ENCODE measurements at places on chromosomes 5 and 9.

- DNase-seq: no peak
These were observed 448.1 kb downstream of the NFIB start for GRCh38 chr9:13865869-13866268.

- DNase-seq: no peak
These were observed 130.2 kb upstream of the ADAMTSL1 start for GRCh38 chr9:18343784-18344183.

- no peak for DNase-seq
These were observed 36.2 kb upstream of the ROR2 start for GRCh38 chr9:91986248-91986647.

- peak; percentile 55 for DNase-seq
These were observed 11.3 kb downstream of the C9orf50 start for GRCh38 chr9:129609486-129610212.

DNA sequence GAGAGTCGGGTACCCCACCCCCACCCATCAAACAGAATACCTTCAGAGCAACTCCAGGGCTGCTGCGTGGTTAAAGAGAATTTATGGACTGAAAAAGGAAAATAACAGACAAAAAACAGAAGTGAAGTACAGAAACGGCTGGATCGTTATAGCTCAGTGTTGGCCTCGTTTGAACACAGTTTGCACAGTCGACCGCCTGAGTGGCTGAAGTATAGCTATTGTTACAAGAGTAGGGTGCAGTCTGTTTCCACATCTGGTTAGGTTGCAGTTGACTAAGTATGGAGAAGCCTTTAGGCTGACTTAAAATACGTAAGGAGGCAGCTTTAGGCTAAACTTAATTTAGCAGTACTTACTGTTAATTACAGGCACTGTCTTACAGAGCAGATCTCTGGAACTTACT lies 121.2 kb downstream of the GCNT1 start:
- DNase-seq: no peak

DNA sequence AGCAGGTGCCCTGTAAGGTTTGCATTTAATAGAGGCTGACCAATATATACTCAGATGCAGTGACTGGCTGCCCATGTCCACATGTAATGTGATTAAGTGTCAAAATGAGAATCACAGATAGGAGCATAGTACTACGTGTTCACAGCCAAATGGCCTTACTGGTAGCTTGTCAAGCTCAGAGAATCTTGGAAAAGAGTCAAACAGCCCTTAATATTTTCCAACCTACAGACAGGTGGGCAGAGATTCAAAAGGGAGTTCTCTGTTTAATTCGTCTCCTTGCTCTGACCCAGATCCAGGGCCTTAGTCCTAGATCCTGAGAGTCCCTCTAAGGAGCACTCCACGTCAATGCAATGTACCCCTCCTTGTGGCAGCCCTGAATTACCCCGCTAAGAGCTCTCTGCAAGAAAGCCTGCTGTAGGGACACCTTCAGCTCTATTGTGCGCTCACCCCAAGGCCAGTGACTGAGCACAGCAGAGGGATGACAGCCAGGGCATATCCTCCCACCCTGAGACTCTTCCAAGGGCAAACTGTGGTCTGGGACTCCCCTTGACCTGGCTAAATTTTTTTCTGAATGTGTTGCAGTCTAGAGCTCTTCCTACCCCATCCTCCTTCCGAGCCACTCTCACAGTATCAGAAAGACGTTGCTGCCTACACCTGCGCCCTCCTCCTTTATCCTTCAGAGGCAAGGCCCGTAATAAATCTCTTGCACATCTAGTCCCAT lies 159.2 kb downstream of the SNCAIP start:
- no peak for DNase-seq

DNA sequence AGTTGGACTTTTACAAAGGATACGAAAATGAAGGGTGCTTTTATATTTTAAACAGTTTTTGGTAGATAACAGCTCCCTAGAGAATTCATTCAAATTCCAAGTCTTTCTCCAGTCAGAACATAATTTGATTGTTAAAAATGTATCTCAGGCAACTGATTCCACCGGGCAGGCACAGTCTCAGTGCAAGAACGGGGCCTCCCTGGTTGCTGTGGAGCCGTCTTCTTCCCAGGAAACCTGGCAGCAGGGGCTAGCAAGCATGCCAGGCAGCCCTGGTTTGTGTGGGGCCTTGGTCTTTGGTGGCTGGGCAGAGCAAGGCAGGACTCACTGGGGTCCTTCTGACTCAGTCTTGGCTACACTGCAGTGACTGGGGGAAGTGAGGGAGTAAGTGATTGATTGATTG lies 143.5 kb downstream of the NXNL2 start:
- no peak for DNase-seq

DNA sequence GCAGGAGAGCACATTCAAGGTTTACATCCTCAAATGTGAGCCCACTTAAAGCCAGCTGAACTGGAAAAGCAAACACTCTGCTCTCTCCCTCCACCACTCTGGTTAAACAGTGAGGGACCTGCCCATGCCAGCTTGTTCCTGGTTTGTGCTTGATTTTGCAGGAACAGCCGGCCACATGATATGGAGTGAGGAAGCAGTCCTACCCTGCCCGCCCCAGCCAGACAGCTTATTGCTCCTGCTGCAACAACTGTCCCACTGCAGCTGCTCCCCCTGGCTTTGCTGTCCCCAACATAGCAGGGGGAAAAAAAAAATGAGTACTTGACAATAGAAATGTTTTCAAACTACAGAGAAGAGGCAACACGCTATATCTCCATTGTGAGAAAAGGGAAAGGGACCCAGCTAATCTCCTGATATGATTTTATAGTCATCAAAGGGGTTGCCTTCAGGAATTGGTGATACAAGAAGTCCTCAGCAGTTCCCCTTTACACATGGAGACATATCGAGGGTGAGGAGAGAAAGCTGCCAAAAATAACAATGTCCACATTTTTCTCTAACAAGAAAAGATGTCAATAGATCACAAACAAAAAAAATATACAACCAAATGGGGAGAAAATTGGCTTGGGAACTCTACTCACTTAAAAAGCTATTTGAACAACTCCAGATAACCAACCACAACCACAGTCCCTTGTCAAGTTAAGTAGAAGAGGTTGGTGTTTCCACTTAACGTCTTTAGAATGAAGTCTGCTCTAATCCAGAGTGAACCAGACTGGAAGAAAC lies 4.6 kb downstream of the MYO10 start:
- no peak for DNase-seq

GRCh38 chr9:135926402-135927194 lies 19.3 kb upstream of the CAMSAP1 start:
- no peak for DNase-seq

DNA sequence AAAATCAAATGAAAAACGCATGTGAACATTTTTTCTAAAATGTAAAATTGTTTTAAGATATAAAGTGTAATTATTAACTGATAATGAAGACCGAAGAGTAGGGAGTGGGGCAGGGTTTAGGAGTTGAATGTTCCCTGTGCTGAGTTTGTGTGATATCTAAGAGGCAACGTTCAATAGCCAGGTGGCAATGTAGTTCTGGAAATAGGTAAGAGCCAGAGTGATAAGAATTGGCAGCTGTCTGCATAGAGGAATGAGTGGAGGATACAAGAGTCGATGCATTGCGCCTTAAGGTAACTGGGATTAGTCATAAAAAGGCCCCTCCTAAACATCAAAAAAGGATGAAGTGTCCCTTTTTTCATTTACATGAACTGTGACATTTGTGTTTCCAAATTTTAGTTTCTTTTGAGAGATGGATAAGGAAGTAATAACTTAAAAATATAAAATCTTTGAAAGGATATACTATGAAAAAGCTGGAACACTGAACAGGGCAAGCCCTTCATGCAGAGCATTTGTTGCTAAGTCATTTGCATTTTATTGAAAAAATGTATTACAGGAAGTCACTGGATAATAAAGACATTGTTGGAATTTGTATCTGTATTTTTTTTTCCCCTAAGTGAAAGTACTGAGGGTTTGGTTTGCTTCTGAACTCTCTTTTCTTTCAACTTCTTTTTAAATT lies 659.3 kb downstream of the ACTL7B start:
- no peak for DNase-seq

DNA sequence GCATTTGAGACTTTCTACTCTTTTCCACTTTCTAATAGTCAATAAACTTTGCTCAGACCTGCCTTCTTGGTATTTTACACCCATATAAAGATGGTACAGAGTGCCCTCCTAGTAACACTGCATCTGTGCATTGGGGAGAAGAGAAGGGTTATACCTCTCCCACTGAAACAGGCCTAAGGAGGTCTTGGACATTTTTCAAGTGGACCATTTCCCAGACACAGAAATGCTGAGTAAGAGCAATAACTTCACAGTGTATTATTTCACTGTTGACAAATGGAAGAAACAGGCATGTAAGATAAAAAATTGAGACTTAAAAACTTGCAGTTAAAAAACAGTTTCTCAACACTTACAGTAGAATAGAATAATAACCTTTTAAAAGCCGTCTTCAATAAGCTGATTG lies 1224.0 kb upstream of the CDH18 start:
- no peak for DNase-seq

DNA sequence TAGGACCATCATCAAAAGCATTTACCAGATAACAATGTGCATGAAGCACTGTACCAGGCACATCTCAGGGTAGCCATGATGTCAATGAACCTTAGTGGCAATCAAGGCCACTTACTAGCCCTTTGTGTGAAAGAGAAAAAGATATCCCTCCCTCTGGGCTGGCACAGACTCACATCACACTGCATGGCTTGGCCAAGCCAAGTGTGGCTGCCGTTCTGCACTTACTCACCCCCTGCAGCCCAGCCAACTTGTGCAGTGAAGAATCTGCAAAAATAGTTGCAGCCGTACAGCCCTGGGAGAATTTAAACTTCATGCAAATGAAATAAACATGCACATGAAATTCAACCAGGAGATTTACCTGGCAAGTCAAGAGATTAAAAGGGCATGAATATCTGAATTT lies 333.5 kb downstream of the DEPDC1B start:
- no peak for DNase-seq

DNA sequence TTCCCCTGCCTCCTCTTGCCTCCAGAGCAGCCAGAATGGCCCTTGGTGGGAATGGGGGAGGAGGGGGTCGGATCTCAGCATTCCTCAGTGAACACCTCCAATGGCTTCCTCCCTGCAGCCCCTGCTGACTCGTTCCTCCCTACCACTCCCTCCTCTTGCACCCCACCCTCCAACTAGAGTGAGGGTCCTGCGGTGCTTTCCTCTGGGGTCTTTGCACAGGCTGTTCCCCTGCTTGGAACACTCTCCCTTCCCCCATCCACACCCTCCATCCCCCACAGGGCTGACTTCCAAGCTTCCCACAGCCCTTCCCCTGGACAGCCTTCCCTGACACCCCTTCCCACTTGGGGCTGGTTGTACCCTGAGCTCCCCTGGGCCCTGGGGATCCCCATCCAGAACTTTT lies 70.4 kb upstream of the NEK6 start:
- DNase-seq: no peak

DNA sequence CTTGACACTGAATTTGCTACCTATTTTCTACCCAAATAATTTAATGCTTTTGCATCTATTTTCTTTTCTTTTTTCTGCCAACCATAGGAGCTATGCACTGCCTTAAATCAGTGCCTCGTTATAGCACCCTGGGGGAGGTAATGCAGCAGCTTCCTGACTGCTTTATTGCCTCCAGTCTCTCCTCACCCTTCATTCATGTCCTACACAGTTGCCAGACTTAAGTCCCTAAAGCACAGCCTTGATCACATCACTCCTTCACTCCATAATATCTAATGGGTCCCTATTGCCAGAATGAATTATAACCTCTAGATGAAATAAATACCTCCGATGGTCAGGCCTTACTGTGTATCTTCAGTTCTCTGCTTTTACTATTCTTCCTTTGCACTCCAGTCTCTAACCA lies 211.2 kb upstream of the GLRA1 start:
- no peak for DNase-seq

DNA sequence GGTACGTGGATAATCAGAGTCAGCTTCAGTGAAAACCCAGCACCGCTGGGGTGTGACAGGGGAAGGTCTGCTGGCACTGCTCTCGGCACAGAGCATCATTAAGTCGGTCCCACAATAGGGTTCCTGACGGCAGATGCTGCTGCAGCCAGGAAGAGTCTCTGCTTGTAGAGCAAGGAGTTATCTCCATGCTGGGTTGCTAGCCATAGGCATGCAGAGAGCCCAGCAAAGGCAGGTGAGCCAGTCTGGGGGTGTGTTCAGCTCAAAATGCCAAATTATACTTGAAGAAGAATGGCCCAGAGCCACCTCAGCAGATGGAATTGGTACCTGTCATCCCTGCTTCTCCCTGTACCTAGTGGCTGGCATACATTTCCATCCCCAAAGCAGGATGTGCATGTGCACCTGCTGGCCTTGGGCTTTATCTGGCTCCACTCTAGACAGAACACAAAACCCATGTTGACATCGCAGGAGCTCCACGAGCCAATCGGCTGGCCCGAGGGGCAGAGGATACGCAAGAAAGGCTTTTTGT lies 100.8 kb downstream of the WDR41 start:
- DNase-seq: no peak

GRCh38 chr5:179192185-179192890 lies 132.2 kb downstream of the ZNF354C start:
- DNase-seq: no peak

- no peak for DNase-seq
These were observed 58.8 kb downstream of the MAN2A1 start for GRCh38 chr5:109748546-109748945.

- DNase-seq: no peak
These were observed 182.3 kb downstream of the C9orf152 start for GRCh38 chr9:110025551-110026170.

DNA sequence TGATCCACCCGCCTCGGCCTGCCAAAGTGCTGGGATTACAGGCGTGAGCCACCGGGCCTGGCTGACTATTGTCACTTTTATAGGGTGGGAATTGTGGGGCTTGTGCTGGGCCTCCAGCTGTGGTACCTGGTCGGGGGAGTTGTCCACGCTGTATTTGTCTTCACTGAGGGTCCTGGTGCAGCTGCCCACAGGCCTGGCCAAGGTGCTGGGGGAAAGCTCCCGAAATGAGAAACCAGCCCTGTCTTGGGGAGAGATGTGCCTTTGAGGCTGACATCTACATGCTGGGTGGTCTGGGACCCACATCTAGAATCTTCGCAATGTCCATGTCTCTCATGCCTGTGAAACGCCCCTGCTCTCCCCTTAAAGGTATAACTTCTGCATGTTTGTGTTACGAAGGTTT lies 2.6 kb downstream of the EXOC3 start:
- DNase-seq: peak; percentile 6

- DNase-seq: peak; percentile 43
These were observed 20.8 kb downstream of the GBGT1 start for GRCh38 chr9:133142684-133143622.

GRCh38 chr5:82396396-82396795 lies 118.2 kb upstream of the RPS23 start:
- no peak for DNase-seq

- no peak for DNase-seq
These were observed 7.9 kb upstream of the FOXE1 start for GRCh38 chr9:97845130-97845529.

DNA sequence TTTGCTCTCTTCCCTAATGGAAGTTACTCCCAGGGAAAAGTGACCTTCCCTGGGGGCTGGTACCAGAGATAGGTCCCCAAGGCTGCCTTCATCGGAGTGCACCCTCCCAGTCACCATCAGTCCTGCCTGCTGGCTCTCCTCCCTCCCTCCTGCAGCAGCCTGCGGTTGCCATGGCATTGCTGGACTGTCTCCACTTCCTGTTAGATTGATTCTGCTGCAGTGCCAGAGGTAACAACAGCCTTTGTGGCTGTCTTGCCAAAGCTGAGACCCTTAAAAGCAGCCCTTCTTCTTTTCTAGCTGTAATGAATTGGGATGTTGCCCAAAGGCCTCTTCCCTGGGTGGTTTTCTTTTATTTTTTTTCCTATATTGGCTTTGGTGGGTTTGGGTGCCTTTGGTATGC lies 78.1 kb upstream of the PRLR start:
- DNase-seq: peak; percentile 45

GRCh38 chr5:56588636-56589480 lies 226.5 kb upstream of the MAP3K1 start:
- DNase-seq: no peak

- DNase-seq: no peak
These were observed 17.9 kb downstream of the SRFBP1 start for GRCh38 chr5:121979691-121980090.
